ENCODE measurements at places on chromosomes 4 and X.

DNA sequence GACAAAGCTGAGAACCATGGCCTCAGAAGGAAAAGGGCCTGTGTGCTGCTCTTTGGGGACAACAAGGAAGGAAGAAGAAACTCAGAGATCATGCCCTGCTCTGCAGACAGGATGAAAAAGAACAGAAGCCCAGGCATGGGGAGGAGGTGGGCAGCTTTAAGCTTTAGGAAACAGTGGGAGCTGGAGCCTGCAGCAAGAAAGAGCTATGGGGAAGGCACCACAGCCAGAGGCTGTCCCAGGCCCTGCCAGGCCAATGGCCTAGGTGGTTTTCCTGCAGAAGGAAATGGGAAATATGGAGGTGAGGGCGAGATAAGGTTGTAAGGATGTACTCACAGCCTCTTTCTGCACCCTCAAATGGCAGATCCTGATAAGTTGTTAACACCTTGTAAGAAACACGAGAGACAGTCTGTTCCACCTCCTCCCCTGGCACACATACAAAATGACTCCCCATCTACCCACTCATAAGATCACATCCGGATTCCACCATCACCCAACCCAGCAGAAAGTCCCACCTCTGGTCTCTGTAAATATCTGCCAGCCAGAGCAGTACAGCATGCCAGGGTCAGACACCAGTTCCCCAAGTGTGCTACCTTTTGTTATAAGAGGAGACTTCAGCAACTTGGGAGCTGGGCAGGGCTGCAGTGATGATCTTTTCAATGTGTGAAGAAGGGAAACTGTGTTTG is 105.2 kb downstream of the RTL5 start:
- DNase-seq = no peak

DNA sequence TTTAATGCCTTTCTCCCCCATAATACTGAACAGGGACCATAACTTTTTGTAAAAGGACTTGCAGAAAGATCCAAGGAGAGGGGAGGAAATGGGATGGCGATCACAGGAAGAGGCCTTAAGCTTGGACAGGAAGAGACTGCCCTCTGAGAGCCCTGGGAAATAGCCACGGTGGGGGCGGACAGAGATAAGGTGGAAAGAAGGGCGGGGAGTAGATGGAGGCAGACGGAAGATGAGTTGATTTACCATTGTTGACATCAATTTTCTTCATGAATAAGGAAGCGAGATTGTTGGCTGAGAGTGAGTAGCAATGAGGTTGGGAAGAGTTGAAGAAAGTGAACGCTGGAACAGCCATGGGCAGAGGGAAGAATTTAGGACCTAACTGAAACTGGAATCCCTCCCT is 63.4 kb downstream of the RASGEF1B start:
- no peak for DNase-seq

DNA sequence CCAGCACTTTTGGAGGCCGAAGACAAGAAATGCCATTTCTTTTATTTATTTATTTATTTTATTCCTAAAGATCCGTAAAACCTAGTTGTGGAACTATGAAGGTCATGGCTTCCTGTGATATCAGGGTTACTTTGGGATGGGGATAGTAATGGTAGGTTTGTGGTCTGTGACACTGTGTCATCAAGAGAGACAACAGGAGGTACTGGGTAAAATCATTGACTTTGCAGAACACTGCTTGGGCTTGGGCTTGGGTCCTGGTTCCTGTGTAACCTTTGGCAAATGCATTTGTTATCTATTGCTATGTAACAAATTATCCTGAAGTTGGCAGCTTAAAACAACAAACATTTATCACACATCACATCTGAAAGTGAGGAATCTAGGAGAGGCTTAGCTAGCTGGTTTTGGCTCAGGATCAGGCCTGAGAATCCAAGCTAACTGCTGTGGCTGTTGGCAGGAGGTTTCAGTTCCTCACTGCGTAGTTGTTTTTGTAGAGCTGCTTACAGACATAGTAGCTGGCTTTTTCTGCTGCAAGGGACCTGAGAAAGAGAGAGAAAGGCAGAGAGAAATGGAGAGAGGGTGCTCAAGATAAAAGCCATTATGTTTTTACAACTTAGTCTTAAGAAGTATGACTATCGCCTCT is 576.4 kb upstream of the SLIT2 start:
- DNase-seq = no peak

DNA sequence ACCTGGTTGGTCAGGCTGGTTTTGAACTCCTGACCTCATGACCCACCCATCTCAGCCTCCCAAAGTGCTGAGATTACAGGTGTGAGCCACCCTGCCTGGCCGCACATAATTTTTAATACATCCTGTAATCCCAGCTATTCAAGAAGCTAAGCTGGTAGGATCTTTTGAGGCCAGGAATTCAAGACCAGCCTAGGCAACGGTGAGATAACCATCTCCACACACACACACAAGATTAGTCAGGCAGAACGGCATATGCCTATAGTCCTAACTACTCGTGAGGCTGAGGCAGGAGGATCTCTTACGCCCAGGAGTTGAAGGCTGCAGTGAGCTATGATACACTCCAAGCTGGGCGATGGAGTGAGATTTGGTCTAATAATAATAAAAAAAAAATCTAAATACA is 212.4 kb upstream of the NEIL3 start:
- DNase-seq = no peak

DNA sequence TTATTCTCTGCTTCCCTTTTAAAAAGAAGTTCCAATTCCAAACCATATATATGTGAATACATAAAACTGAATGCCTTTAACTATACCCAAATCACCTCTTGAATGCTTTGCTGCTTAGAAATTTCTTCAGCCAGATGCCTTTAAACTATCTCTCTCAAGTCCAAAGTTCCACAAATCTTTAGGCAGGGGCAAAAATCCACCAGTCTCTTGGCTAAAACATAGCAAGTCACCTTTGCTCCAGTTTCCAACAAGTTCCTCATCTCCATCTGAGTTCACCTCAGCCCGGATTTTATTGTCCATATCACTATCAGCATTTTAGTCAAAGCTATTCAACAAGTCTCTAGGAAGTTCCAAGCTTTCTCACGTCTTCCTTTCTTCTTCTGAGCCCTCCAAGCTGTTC is 49.8 kb downstream of the SULT1B1 start:
- no peak for DNase-seq

DNA sequence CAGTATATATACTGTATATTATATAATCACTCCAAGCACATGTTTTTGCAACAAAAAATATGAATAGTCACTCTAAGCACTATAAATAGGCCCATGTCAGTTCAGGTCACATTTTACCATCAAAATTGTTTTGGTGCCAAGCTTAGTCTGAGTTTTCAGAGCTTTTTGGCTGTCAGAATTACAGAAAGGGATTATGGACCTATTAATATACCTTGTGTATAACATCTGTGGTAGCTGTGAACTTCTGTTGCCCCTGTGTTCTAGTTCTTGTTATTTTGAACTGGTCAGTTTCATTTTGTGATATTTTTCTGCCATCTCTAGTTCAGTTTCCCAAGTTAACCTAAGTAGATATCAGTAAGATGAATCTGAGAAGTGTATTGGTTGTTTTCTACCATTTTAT is 22.9 kb downstream of the EXOC1 start:
- no peak for DNase-seq

DNA sequence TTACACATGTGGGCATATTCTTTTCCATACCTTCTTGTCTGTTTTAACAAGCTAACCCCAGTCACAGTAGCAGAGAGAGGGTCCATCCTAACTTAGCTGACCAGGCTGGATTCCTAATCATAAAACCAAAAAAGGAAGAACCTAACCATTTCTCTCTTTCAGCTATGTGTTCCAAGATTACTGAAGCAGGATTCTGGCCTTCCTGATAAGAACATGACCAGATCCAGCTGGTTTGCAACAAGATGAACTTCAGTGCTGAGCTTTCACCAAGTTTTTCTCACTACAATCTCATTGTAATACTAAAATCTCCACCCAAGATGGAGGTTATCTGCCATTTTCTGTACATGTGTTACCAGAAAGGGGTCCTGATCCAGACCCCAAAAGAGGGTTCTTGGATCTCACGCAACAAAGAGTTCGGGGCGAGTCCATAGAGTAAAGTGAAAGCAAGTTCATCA is 20.4 kb upstream of the UBA6 start:
- no peak for DNase-seq

DNA sequence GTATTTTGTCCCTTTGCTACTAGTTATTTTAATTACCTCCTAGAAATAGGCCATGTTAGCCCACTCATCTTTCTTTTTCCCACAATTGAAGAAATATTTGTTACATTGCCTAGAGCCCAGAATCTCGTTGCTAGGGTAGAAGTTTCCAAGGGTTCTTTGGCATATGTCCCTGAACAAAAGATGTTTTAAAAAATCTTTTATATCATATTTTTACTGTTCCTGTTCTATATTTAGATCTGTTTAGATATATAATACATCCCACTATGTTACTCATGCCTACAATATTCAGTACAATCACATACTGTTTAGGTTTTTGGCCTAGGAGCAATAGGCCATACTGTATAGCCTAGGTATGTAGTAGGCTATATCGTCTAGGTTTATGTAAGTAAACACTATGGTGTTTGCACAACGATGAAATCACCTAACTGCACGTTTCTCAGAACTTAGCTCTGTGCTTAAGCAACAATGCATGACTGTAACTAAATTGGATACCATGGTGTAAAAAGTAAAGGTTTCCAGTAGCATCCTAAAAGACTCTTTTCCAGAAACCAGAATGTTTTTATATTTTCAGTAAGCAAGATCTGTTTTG is 236.0 kb upstream of the SLIT2 start:
- no peak for DNase-seq

GRCh38 chr4:21167711-21168110 is 467.5 kb downstream of the PACRGL start:
- no peak for DNase-seq

DNA sequence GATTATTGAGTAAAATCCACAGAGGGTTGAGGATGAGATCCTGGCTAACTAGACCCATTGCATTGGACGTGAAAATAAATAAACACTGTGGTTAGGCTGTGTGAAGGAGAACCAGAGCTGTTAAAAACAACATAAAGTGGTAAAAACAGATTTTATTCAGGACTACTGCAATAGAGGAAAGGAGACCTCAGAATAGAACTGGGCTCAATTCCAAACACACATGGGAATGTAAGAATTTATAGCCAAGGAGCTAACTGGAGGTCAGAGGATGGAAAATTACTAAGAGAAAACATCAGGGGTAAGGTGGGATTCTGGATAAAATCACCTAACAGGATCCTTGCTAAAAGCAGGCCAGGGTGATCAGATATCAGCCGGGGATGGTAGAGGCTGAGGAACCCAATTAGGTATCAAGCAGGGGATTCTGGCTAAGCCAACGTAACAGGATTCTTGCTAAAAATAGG is 112.4 kb downstream of the RNF150 start:
- no peak for DNase-seq

DNA sequence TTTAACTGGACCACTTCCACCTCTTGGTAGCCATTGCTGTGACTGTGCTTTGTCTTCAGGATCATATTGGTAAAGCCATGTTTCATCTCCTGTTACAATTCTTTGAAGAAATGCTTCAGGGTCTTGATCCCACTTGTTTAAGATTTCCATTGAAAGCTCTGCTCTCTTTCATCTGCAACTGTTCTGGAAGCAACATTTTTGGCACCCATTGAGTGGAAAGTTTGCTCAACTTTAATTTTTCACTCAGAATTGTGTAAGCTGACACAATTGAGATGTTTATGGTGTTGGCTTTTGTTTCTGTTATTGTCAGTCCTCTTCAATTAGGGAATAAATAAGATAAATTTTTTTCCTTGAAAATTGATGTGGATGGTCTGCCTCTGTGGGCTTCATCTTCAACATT is 237.4 kb downstream of the MAPK10 start:
- no peak for DNase-seq

DNA sequence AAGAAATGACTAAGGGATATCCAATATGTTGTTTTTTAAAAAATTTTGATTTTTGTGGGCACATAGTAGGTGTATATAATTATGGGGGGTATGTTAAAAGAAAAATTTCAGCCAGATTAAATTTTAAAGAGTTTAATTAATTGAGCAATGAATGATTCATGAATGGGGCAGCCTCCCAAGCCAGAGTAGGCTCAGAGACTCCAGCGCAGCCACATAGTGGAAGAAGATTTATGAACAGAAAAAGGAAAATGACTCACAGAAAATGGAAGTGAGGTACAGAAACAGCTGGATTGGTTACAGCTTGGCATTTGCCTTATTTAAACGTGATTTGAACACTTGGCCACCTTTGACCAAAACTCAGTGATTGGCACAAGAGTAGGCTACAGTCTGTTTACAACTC is 91.7 kb downstream of the SPATA18 start:
- no peak for DNase-seq

DNA sequence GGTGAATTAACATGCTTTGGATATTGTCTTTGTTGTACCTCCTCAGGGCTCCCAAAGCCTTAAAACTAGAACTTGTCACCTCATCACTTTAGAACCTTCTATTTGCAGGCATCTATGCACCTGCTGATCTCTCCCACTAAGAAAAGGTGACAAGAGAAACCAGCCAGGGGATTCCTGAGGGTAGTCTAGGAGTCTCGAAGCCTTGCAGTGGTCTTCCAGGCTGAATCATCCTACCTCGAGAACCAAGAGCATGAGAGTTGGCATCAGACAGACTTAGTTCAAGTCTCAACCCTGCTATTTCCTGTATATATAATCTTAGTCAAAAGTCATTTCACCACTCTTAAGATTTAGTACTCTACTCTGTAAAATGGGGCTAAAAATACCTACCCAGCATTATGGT is 29.6 kb downstream of the RTL5 start:
- no peak for DNase-seq

Measured in NCI-H1092 (cell line).